ENCODE measurements at places on chromosomes 6 and 20.
A peak's percentile ranks its signal among the peaks of the same experiment; 100 is the strongest.

GRCh38 chr6:48486876-48487275 lies 375.9 kb upstream of the PTCHD4 start:
- no peak for DNase-seq
- H3K27ac ChIP-seq = no peak overlapping the region
- no peak overlapping the region for H3K4me3 ChIP-seq
- no peaks in the 10 kb centered on the region for H3K27me3 ChIP-seq
- H3K4me1 ChIP-seq = no peaks in the 10 kb centered on the region

GRCh38 chr20:25863536-25864325 lies 167.1 kb upstream of the ZNF337 start:
- H3K4me1 ChIP-seq = peaks cover 5% of the 10 kb centered on the region
- peak overlapping the region; percentile 35 for H3K4me3 ChIP-seq
- DNase-seq = no peak
- H3K27me3 ChIP-seq = peaks cover 4% of the 10 kb centered on the region
- no peak overlapping the region for H3K27ac ChIP-seq

DNA sequence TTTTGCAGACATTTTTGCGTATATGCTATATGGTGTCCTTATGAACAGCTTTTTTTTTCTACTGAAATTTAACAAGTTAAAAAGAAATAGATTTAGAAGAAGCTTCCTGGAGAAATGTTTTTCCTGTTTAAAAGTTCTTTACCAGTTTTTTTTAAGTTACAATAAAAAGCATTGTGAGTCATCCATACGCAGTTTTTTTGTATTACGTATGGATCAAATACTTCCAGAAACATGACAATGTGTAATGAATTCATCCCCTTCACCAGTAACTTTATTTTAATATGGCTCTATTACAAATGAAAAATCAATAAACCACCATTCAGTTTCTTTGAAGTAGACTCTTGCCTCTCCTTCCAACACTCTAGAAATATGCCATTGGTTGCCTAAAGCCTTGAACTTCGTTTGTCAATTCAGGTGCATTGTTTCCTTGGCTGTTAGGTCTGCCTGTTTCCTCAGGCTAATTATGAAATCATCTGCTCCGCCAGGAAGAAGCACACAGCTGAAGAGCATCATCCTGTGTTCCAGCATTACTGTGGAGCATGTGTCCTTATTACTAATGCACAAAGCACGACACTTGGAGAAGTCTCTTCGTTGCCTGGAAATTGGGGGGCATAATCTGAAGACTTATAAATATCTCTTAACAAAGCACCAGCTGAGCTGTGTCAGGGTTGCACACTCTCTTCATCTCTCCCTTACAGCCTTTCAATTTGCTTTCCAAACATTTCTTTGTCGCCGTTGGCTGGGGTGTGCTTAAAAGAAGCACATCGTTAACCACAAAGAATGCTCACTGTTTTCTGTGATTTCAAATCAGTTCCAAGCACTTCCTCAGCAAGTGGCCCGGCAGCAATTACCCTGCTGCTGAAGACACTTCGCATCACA lies 9.6 kb downstream of the MOXD1 start:
- H3K4me1 ChIP-seq = no peaks in the 10 kb centered on the region
- DNase-seq = peak; percentile 48
- H3K27me3 ChIP-seq = no peaks in the 10 kb centered on the region
- peak overlapping the region; percentile 68 for H3K27ac ChIP-seq

- no peaks in the 10 kb centered on the region for H3K27me3 ChIP-seq
- H3K36me3 ChIP-seq = no peaks in the 10 kb centered on the region
- H3K27ac ChIP-seq = no peak overlapping the region
- H3K4me1 ChIP-seq = no peaks in the 10 kb centered on the region
- no peak overlapping the region for H3K4me3 ChIP-seq
- DNase-seq = no peak
Measured at GRCh38 chr6:48615041-48615440, 504.0 kb upstream of the PTCHD4 start.

DNA sequence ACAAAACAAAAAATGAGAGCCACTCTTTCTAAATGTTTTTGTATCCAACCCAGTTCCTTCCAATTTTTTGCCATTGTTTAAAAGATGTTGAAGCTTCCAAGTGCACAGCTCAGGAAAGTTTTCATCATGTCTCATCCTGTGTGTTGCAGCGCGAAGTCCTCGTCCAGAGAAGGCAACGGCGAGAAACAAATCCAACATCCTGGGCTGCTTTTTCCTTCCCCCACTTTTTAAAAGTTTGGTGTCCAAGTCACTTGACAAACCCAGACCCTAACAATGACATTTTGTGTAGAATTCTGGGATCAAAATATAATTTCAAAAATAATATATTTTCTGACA lies 92.3 kb downstream of the ANKRD60 start:
- H3K36me3 ChIP-seq = no peaks in the 10 kb centered on the region
- H3K4me1 ChIP-seq = peaks cover 6% of the 10 kb centered on the region
- no peaks in the 10 kb centered on the region for H3K27me3 ChIP-seq
- DNase-seq = no peak

GRCh38 chr6:37674161-37674560 lies 23.5 kb downstream of the MDGA1 start:
- no peaks in the 10 kb centered on the region for H3K36me3 ChIP-seq
- no peak for DNase-seq
- H3K27me3 ChIP-seq = no peaks in the 10 kb centered on the region
- H3K4me1 ChIP-seq = no peaks in the 10 kb centered on the region
- H3K4me3 ChIP-seq = no peak overlapping the region

- no peaks in the 10 kb centered on the region for H3K36me3 ChIP-seq
- no peak for DNase-seq
- H3K27me3 ChIP-seq = no peaks in the 10 kb centered on the region
- no peaks in the 10 kb centered on the region for H3K4me1 ChIP-seq
- no peak overlapping the region for H3K4me3 ChIP-seq
Measured at GRCh38 chr6:55974688-55975087, 99.3 kb upstream of the BMP5 start.

GRCh38 chr6:901696-902460 lies 208.9 kb upstream of the EXOC2 start:
- no peak for DNase-seq
- no peak overlapping the region for H3K27ac ChIP-seq
- H3K36me3 ChIP-seq = no peaks in the 10 kb centered on the region
- no peaks in the 10 kb centered on the region for H3K27me3 ChIP-seq
- no peak overlapping the region for H3K4me3 ChIP-seq

- H3K27me3 ChIP-seq = no peaks in the 10 kb centered on the region
- no peaks in the 10 kb centered on the region for H3K36me3 ChIP-seq
- no peaks in the 10 kb centered on the region for H3K4me1 ChIP-seq
Measured at GRCh38 chr20:7029019-7029418, 261.5 kb downstream of the BMP2 start.

- no peaks in the 10 kb centered on the region for H3K4me1 ChIP-seq
- no peak for DNase-seq
- H3K36me3 ChIP-seq = no peaks in the 10 kb centered on the region
Measured at GRCh38 chr6:89692256-89692655, 53.7 kb upstream of the LYRM2 start.

DNA sequence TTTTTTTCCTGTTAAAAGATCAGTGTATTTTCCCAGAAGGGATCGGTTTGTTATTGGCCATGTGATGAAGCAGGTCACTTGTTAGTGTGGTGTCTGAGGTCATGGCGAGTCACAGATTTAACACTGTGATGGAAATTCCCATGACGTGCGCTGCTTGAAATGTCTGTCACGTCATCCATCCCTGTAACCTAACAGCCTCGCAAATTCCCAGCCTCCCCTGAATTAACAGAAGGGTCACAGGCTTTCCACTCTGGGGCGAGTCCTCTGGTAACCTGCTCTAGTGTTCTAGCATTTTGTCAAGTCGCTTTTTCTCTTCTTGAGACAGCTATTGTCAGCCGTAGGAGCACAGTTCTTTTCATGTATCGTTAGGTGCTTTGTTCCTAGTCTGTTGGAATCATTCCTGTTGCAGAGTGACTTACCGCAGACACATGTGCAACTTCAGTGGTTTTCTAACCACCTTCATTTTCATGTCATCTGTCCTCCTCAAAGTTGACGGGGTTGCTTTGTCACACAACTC lies 137.2 kb downstream of the MAP3K4 start:
- no peak overlapping the region for H3K27ac ChIP-seq
- H3K4me1 ChIP-seq = no peaks in the 10 kb centered on the region

- H3K27me3 ChIP-seq = no peaks in the 10 kb centered on the region
- no peak overlapping the region for H3K27ac ChIP-seq
- no peak for DNase-seq
- no peak overlapping the region for H3K4me3 ChIP-seq
Measured at GRCh38 chr6:159483259-159483658, 209.8 kb downstream of the SOD2 start.

GRCh38 chr20:12594410-12595088 lies 414.2 kb upstream of the SPTLC3 start:
- DNase-seq = no peak
- no peak overlapping the region for H3K27ac ChIP-seq
- H3K27me3 ChIP-seq = no peaks in the 10 kb centered on the region
- no peaks in the 10 kb centered on the region for H3K36me3 ChIP-seq
- H3K4me3 ChIP-seq = no peak overlapping the region

DNA sequence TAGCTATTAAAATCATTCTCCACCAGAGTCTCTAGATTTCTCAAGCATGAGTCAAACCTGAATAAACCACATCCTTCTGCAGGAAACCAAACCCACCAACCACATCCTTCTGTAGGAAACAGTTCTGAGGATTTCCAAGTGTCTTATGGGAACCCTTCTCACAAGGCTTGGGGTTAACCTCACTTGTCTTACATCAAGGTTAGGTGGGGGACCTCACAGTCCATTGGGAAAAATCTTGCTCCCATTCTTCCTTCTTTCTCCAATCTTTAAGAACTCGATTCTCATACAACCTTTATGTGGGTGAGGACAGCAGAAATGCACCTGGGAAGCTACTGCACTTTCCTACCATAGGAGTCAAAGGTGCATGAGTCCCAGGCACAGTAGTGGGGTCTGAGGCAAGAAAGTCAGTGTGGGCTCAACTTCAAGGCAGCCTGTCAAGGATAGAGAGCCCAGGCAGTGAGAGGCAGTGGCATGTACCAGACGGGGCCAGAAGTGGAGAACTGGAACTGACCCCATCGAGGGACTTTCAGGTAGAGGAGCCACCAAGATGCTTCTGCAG lies 114.5 kb downstream of the SLC22A3 start:
- H3K27me3 ChIP-seq = no peaks in the 10 kb centered on the region
- no peaks in the 10 kb centered on the region for H3K36me3 ChIP-seq
- H3K4me1 ChIP-seq = no peaks in the 10 kb centered on the region
- H3K27ac ChIP-seq = no peak overlapping the region

DNA sequence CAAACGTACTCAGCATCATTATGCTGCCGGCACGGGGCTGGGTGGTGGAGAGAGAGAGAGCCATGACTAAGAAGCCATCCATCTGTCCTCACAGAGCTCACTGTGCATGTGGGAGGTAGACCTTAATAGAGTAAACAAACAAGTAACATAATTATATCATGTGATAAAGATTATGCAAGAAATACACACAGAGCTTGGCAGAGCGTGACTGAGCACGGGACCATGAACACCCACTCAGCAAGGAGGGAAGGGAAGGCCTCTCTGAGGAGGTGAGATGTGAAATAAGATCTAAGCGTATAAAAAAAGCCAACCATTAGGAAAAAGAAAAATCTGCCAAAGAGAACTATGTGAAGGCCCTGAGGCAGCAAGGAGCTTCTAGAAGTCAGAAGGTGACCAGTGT lies 207.5 kb downstream of the PTPRT start:
- no peaks in the 10 kb centered on the region for H3K36me3 ChIP-seq
- no peaks in the 10 kb centered on the region for H3K27me3 ChIP-seq
- no peak overlapping the region for H3K4me3 ChIP-seq

DNA sequence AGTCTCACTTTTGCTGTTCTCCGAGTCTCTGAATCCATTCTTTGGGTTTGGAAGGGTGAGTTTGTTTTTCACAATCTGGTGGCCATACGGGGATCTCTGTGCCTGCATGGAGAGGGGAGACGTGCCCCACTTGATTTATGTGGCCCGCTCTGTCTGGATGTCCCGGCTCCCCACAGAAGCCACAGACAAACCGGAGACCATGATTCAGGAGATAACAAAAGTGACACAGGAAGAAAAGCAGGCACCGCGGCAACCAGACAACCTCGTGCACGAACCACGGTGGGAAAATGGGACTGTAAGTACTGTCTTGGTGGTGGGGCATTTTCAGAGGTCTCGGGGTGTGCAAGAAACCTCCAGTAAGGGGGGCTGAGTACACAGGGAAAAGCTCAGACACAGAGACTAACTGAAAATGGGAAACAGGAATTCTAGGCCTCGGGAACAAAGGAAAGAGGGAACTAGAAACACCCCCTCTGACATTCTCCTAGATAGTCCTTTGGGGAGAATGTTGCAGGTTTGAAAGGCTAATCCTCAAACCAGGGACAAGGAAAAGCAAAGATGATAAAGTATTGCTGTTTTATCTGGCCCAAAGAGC lies 22.1 kb upstream of the ZNF318 start:
- H3K4me3 ChIP-seq = no peak overlapping the region
- no peaks in the 10 kb centered on the region for H3K4me1 ChIP-seq
- no peaks in the 10 kb centered on the region for H3K36me3 ChIP-seq
- DNase-seq = no peak
- H3K27ac ChIP-seq = no peak overlapping the region

GRCh38 chr6:80165143-80165542 lies 58.7 kb downstream of the BCKDHB start:
- no peaks in the 10 kb centered on the region for H3K27me3 ChIP-seq
- no peak for DNase-seq
- no peak overlapping the region for H3K4me3 ChIP-seq

DNA sequence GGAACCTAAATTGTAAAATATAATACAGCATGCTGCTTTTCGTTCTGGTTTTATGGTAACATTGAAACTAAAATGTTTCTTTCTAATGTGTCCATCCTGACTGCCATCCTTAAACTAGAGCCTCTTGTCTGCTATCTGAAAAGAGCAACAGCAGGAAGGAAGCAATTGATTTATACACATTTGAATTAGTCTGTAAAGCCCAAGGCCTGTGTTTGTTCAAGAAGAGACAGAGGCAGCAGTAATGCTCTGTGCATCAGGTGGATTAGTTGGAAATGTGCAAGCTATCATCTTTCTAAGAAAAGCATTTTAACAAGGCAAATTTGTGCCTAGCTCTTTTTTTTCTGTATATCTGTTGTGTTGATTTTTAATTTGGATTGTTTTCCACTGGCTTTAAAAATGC lies 128.6 kb downstream of the SCAF8 start:
- no peaks in the 10 kb centered on the region for H3K36me3 ChIP-seq
- no peaks in the 10 kb centered on the region for H3K4me1 ChIP-seq
- no peak overlapping the region for H3K4me3 ChIP-seq
- H3K27me3 ChIP-seq = no peaks in the 10 kb centered on the region

- DNase-seq = no peak
- no peaks in the 10 kb centered on the region for H3K27me3 ChIP-seq
- no peak overlapping the region for H3K4me3 ChIP-seq
- no peaks in the 10 kb centered on the region for H3K4me1 ChIP-seq
- H3K27ac ChIP-seq = no peak overlapping the region
Measured at GRCh38 chr20:22374678-22375590, 209.4 kb downstream of the FOXA2 start.

- no peak overlapping the region for H3K4me3 ChIP-seq
- no peaks in the 10 kb centered on the region for H3K27me3 ChIP-seq
- no peak overlapping the region for H3K27ac ChIP-seq
- no peak for DNase-seq
Measured at GRCh38 chr6:79783670-79784394, 152.7 kb downstream of the SH3BGRL2 start.

- no peak for DNase-seq
- H3K27me3 ChIP-seq = no peaks in the 10 kb centered on the region
- no peak overlapping the region for H3K4me3 ChIP-seq
- no peak overlapping the region for H3K27ac ChIP-seq
Measured at GRCh38 chr20:43798291-43799149, 71.7 kb upstream of the GTSF1L start.

- DNase-seq = no peak
- H3K4me1 ChIP-seq = no peaks in the 10 kb centered on the region
- H3K36me3 ChIP-seq = no peaks in the 10 kb centered on the region
- H3K4me3 ChIP-seq = no peak overlapping the region
- no peak overlapping the region for H3K27ac ChIP-seq
Measured at GRCh38 chr6:57158658-57159057, 13.5 kb upstream of the BAG2 start.
